ENCODE measurements at places on chromosomes 3 and 15. TPM values are rescaled to one million over a fixed set of nuclear protein-coding genes. Genes with fewer than 3 reads are reported as not detected.

Gene OCA2
- 4.5 TPM for total RNA-seq

Gene AMIGO3
- not detected for total RNA-seq

DNA sequence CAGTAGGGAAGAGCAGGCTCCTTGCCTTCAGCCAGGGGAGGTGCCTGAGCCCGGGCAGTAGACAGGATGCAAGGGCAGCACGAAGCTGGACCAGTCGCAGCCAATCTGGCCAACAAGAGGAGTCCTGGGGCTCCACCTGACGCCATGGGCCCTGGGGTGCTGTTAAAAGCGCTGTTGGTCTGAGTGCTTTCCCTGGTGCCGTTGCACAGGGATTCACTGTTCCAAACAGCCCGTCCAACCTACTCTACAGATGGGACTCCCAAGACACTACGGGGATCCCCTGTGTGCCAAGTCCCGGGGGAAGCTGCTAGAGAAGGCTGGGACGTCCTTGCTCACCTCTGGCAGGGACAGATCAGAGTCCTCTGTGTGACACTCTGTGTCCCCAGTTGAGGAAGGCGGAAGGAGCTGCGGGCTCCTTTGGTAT is 632 bp downstream of the CTSH start:
- DNase-seq = no peak

GRCh38 chr15:71603379-71603778 is 207.0 kb upstream of the NR2E3 start:
- DNase-seq = no peak

DNA sequence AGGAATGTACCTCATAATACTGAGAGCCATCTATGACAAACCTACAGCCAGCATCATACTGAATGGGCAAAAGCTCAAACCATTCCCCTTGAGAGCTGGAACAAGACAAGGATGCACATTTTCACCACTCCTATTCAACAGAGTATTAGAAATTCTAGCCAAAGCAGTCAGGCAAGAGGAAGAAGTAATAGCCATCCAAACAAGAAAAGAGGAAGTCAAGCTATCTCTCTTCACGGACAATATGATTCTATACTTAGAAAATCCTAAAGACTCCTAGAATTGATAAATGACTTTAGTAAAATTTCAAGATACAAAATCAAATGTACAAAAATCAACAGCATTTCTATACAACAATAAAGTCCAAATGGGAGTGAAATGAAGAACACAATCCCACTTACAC is 30.2 kb downstream of the OCA2 start:
- DNase-seq = no peak
